ENCODE measurements at places on chromosomes 1 and 21.

- peak; percentile 3 for DNase-seq
These were observed 57.7 kb upstream of the NUF2 start for GRCh38 chr1:163263818-163264655.

DNA sequence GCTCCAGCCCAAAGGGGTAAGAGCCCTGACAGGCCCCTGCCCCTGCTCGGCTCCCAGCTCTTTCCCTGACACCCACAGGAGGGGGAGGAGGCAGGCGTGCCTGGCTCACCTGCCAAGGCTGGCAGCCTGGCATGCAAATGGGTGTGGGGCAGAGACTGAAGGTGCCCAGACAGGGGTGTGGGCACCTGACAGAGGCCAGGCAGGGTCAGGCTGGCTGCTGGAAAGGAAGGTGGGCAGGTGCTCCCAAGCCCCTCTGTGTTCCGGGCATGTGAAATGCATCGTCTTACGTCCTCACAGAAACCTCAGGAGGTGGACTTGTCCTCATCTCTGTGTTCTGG lies 19.4 kb upstream of the CASZ1 start:
- no peak for DNase-seq

- DNase-seq = no peak
These were observed 37.4 kb upstream of the FAM131C start for GRCh38 chr1:16110884-16111283.

- DNase-seq = no peak
These were observed 29.8 kb upstream of the RC3H1 start for GRCh38 chr1:174051956-174052355.

- DNase-seq = no peak
These were observed 40.3 kb downstream of the GPR88 start for GRCh38 chr1:100578201-100578600.

- no peak for DNase-seq
These were observed 87.5 kb upstream of the KIF26B start for GRCh38 chr1:245067257-245067656.

- peak; percentile 84 for DNase-seq
These were observed 1.4 kb downstream of the TENT5B start for GRCh38 chr1:27011058-27011764.

GRCh38 chr1:154429841-154430611 lies 24.9 kb downstream of the IL6R start:
- DNase-seq = no peak

GRCh38 chr1:98133131-98133530 lies 212.3 kb upstream of the DPYD start:
- DNase-seq = no peak

DNA sequence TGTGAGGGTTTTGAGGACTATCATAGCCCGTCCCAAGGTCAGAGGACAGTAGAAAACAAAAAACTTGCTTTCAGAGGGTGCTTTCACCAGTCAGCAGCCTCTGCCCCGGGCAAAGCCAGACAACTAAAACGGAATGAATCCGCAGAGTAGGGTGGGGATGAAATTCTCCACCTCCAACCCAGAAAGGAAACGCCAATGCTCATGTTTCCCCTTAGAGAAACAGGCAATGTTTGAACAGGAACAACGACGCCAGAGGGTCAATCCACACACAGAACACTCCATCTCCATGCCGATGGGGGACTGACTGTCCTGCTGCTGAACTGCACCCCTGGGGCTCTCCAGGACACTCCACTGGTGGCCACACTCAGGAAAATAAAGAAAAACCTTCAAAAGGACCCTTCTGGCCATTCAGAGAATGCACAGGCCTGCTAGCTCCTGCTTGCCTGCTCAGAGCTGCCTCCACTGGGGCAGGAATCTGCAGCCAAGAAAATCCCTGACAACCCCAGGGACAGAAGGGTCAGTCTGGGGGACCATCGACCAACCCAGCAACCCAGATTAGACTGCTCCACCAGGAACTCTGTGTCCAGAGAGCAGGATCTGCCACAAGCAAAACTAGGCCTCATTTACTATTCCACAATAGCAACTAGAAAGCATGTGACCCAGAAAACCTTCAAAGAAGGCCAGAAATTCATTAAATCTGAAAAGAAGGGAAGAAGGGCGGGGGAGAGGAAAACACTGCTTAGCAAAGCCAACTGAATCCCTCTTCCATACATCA lies 116.0 kb downstream of the TOMM20 start:
- DNase-seq = no peak

DNA sequence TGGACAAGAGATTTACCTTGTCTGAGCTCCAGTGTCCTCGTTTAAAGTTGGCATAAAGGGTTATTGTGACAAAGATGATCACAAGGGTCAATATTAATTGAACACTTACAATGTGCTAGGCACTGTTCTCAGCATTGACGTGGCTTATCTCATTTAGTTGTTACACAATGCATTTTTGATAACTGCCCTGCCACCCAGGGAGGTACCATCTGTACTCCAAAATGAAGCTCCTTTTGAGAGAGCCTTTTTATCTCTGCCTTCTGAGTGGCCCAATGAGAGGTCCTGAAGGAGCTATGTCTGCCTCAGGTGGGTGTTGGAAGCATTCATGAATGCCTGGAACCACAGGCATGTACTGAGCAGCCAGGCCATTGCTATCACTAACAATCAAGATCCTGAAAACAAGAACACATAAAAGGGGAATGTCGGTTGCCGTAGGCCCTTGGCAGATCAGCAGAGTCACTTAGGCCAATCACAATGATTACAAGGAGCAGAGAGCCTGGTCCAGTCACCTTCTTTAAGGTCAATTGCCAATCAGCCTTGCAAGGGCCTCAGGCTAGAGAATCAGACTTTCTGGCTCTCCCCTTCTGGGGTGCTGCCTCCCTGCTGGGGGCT lies 78.5 kb downstream of the NMNAT2 start:
- no peak for DNase-seq

DNA sequence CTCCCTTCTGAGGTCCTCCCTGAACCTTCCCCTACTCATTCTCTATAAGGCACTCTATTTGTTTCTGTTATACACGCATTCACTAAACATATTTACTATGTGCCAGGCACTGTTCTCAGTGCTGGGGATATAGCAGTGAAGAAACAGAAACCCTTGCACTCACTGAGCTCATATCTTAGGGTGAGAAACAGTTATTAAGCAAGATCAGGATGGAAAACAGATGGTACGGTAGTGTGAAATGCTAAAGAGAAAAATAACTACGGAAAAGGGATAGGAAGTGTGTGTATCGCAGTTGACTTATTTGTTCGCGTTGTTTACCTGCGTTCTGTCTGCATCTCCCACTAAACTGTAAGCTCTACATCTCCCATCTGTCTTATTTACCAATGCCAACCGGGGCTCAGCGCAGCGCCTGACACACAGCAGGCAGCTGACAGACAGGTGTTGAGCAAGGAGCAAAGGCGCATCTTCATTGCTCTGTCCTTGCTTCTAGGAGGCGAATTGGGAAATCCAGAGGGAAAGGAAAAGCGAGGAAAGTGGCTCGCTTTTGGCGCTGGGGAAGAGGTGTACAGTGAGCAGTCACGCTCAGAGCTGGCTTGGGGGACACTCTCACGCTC lies 572 bp downstream of the CYB5RL start:
- DNase-seq = no peak

GRCh38 chr1:6867729-6868659 lies 82.7 kb downstream of the CAMTA1 start:
- DNase-seq = no peak

DNA sequence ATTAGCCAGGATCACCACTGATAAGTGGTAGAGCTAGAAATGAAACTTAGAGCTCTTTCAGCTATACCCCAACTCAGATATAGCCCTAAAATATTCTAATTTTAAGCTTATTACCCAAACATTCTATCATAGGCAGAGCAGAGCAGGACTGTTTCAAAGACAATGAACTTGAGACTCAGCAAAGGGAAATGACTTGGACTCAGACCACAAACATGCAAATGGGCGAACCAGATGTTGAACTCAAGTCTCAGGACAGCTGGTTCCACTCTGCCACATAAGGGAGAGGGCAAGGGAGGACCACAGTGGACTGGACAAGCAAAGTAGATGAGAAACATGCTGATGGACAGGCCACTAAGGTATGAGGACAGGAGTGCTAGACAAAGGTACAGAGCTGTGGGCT lies 315.3 kb downstream of the OMA1 start:
- DNase-seq = no peak

GRCh38 chr1:147669469-147670318 lies 630 bp downstream of the ACP6 start:
- peak; percentile 75 for DNase-seq

GRCh38 chr1:2848006-2848670 lies 46.6 kb upstream of the TTC34 start:
- no peak for DNase-seq

DNA sequence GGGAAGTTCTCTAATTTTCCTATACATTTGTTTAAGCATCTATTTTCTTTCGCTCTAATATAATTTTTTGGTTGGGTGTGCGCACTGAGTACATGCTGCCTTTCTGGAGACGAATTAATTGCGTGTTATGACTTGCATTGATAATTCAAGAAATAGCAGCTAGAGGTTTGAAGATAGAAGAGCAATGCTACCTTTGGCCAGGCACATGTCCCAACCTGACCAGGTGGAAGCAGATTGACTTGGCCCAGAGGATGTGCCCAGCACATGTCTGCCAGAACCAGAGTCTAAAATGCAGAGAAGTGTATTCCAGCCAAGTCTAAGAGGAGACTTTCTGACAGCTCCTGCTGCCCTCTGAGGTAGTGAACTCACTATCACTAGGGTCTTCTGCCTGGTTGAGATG lies 114.3 kb downstream of the SLC35F3 start:
- DNase-seq = no peak

- no peak for DNase-seq
These were observed 68.6 kb downstream of the TGFBR3 start for GRCh38 chr1:91817211-91817905.

- no peak for DNase-seq
These were observed 1.5 kb upstream of the RUNX1 start for GRCh38 chr21:35050348-35051286.

- DNase-seq = no peak
These were observed 14.8 kb upstream of the WASF2 start for GRCh38 chr1:27504588-27505419.

Measured in Calu3 (cell line).